Central memory CD8-positive, alpha-beta T cell (primary cell): ENCODE measurements at places on chromosomes 16 and 17.
A peak's percentile ranks its signal among the peaks of the same experiment; 100 is the strongest.

GRCh38 chr17:44361292-44362260 is 2.1 kb downstream of the FAM171A2 start:
- DNase-seq: no peak

GRCh38 chr16:84672276-84673202 is 24.2 kb downstream of the KLHL36 start:
- peak; percentile 75 for DNase-seq

- no peak for DNase-seq
Observed at GRCh38 chr17:7043182-7043496, 753 bp downstream of the SLC16A11 start.

DNA sequence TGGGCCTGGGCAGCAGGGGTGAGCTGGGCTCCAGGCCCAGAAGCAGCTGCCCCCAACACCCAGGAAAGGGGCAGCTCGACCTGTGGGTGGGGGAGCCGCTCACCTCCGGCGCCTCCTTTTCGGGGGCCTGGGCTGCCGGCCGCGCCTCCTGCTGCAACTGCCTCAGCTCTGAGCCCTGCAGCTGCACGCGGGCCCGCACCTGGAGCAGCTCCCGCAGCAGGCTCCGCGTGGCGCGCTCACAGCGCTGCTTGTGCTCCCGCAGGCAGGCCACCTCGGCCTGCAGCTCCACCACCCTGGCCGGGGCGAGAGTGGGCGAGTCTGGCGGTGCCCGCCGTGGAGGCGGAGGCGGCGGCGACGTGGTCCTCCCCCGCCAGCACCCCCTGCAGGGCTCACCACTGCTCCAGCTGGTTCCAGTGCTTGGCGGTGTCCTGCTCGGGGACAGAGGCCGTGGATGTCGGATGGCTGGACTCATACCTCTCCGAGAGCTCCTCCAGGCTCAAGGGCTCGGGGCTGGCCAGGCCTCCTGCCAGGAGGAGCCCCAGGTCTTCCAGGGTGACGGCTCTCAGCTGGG is 868 bp downstream of the CCDC154 start:
- no peak for DNase-seq

DNA sequence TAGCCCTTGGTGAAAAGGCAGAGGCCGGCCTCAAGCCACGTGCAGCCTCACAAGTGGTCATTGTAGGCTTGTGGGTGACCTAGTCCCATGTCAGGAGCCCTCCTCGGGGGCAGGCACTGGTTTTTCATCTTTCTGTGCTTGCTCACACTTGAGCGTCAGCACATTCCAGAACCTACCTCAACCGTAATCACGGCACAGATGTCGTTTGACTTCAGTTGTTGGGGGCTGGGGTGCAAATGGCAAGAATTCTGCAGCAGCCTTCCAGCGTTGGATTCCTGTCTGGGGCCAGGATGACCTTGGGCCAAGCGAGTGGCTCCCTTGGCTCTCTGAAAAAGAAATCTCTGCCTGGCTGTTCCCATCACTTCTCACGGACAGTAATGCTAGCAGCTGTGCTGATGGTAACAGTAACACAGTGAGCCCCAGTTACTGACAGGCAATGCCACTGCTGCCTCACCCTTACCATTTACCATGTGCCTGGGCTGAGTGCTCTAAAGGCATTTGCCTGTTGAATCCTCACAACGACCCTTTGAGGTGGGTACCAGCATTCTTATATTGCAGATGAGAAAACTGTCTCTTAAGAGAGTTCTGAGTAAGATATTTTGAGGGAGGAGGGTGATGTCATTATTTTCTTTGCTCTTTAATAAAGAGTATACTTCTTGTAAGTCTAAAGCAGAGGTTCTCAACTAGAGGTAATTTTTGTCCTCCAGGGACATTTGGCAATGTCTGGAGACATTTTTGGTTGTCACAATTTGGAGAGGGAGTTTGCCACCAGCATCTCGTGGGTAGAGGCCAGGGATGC is 46.5 kb downstream of the KSR1 start:
- DNase-seq: no peak

- no peak for DNase-seq
Observed at GRCh38 chr17:64164596-64165285, 34.8 kb upstream of the ERN1 start.

- no peak for DNase-seq
Observed at GRCh38 chr16:12874186-12874585, 27.2 kb upstream of the SHISA9 start.

GRCh38 chr16:86706726-86707125 is 128.4 kb downstream of the FOXL1 start:
- no peak for DNase-seq

GRCh38 chr16:29712809-29713208 is 33.0 kb downstream of the C16orf54 start:
- no peak for DNase-seq

GRCh38 chr16:66603537-66604375 is 748 bp upstream of the CMTM3 start:
- DNase-seq: peak; percentile 77

GRCh38 chr17:80382956-80383355 is 32.0 kb upstream of the ENDOV start:
- no peak for DNase-seq

- DNase-seq: no peak
Observed at GRCh38 chr17:29113334-29113733, 66.9 kb downstream of the MYO18A start.

GRCh38 chr17:27379888-27380533 is 76.2 kb upstream of the KSR1 start:
- DNase-seq: no peak

GRCh38 chr17:8243827-8244226 is 4.0 kb downstream of the CTC1 start:
- DNase-seq: no peak

DNA sequence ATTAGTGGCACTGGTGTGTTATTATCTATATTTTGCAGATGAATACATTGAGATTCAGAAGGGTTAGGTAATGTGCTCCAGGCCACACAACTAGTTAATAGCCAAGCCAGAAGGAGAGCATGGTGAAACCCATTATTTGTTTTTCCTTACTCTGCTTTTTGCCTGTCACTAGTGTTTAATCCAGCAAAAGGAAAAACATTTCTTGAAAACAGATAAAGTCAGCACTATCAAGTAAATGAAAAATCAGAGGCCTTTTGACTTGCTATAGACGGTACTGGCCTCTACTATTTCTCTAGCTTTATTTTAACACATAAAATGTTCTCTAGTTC is 4.8 kb downstream of the PITPNC1 start:
- DNase-seq: no peak

DNA sequence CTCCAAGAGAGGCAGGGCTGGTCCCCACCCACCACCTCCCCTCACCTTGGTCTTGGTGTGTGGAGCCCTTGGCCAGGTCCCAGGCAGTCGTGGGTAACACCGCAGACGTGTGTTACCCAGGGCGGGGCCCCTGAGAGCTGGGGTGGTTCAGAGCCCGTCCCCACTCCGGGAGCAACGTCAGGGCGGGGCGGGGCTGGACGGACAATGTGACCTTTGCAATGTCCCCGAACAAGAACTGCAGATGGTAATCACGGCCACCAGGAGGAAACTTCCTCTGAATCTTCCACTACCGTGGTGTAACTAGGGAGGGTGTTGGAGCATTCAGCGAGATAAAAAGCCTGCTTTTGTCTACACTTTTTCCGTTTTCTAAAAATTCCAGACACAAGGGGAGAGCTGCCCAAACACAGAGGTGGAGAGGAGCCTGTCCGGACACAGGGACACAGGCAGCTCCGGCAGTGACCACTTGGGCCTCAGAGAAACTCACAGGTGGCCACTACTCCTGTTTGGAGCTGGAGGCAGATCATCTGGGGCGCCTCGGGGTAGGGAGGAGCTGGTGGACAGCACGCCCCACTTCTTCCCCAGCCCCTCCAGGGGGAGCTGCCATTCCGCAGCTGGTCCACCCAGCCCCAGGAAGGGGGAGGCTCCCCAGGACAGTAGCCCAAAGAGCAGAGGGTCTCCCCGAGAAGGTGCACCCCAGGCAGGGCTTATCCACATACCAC is 14.2 kb upstream of the SLC38A10 start:
- DNase-seq: no peak

DNA sequence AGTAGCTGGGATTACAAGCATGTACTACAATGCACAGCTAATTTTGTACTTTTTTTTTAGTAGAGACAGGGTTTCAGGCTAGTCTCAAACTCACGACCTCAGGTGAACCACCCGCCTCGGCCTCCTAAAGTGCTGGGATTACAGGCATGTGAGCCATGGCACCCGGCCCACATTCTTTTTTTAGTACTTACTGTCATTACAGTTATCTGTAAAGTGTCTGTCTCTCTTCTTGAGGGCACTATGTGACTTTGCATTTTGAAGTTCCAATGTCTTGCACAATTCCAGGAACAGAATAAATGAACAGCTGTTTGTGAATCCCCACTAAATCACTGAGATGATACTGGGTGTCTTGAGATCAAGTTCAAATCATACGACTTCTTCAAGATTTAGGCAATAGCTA is 1540.3 kb downstream of the CDH11 start:
- DNase-seq: no peak

GRCh38 chr16:86251682-86252081 is 258.6 kb upstream of the FOXF1 start:
- no peak for DNase-seq

DNA sequence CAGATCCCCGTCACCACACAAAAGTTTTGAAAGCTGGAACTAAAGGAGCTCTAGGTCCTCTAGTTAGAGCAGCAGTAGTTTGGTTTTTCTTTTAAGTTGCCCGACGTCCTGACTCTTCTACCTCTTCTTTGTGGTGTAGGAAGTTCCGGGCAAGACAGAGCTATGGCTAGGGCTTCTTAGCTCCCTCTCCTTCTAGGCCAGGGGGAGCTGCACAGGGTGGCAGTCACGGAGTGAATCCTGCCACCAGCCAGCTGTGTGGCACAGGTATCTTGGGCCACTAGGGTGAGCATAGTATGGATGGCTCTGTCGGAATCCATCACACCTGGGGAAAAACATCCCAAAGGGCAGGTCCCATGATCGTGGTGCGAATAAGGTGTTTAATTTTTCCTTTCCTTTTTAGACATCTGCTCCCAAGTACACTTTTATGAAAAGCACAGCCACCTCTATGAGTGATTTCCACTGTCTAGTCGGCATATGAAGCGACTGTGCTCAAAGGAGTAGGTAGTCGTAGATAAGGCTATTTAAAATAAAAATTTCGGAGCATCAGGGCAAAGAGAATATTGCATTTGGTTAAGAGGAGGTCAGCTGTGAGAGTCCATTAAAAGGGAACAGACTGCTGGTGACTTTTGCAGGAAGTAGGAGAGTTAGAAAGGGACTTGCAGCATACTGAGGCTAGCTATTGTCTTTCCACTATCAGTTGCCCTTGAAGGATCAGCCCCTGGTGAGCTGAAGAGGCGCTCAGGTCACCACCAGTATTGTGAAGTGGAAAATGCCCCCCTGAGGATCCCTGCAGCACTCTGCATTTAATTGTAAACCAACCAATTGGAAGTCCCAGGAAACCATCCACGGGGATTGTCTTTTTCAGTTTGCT is 2.1 kb downstream of the PRKCA start:
- DNase-seq: no peak

DNA sequence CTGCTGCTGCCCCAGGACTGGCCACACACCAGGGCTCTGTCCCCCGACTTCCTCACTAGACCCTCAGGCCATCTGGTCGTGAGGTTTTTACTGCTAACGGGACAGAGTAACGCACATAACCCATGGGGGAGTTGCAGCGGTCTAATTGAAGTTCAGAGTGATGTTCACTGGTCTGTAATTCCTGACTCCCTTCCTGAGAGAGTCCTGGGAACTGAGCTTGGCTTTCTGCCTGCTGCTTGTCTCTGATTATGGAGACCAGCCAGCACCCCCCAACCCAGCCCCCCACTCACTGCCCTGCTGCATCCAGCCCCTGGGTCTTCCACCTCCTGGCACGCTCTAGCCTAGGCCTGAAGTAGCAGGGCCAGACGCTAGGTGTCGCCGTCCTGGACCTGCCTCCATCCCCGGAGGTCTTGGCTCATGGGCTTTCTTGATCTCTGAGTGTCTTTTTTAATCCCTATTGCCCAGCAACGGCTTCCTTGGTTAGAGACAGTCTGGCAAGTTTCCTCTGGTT is 192.9 kb downstream of the CCDC182 start:
- no peak for DNase-seq

DNA sequence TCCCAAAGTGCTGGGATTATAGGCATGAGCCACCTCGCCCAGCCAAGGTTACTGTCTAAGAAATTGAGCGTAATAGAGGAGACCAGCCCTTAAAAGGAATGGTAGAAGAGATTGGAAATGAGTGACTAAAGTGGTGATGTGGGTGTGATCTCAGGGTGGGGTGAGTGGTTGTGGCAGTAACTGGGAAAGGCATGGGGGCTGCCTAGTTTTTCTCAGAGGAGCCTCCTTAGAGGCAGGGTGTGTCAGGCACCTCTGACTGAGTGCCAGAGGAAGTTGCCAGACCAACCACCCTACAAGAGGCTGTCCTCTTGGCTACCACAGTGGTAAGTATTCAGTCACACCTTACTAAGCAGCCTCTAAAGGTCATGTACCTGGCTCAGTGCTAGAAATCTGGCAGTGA is 8.9 kb downstream of the DUS2 start:
- no peak for DNase-seq

DNA sequence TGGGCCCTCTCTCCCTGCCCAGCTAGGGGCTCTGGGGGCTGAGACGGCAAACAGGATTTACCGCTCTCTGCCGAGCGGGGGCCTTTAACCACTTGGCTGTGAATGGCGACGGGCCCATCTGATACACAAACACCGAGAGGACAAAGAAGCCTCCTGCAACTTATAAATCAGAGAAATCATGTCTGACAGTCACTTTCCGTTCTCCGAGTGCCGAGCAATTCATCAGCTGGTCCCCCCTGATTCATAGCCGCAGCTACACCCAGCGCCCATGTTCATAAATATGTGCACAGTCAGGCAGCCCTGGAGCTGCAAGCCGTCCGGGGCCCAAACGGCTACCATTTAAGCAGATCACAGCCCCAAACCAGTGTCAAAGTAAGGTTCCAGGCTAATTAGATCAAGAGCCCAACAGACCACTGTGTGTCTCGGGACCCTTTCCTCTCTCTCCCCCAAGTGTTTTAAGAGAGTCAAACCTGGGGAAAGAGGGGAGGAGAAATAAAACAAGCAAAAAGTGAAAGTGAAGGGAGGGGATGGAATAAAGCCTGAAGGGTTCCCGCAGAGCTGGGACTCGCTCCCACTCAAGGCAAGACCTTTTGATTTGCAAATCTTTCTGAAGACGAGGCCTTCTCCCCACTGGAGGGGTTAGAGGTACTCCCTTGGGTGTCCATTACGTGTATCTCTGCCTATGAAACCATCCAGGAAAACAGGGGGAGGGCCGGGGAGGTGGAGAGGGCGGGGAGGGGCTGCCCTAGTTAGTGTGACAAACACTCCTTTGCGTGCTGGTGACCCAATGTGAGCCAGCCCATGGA is 154.7 kb downstream of the C16orf78 start:
- DNase-seq: no peak

DNA sequence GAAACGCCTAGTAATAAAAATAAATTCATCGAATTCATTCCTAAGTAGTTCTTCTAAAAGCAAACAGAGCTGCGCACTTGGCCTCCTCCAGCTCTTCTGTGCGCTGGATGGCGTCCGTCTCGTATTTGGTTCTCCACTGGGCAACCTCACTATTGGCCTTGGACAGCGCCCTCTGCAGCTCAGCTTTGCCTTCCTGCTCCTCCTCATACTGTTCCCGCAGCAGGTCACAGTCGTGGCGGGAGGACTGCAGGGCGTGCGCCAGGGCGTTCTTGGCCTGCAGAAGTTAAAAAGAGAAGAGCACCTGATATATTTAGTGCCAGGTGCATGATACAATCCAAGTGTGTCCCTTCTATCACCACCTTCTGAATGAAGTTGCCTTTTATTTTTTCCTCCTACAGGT is 21.8 kb downstream of the MYH3 start:
- DNase-seq: no peak
